ENCODE measurements at places on chromosomes 3 and 15. TPM values are rescaled to one million over a fixed set of nuclear protein-coding genes. Genes with fewer than 3 reads are reported as not detected.

DNA sequence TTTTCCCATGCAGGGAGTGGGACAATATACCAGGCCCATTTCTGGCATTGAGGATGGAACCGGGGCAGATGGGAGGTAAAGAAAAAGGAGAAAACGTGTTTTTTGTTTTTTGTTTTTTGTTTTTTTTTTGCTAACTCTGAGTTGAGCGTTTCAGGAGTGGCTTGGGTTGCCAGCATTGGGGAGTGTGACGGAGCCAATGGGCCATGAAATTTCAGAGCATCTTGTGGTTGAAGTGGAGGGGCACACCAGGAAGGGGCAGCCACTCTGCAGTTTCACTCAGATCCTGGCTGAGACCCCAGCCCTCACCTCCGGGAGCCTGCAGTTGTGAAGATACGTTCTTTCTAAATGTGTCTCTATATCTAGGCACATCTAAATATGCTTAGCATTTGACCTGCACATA is 240.5 kb downstream of the TLE3 start:
- no peak for DNase-seq

Gene CFAP100
- not detected for total RNA-seq

Gene PLCH1
- 0.05 TPM for total RNA-seq

Gene IL17RE
- 1.4 TPM for total RNA-seq

DNA sequence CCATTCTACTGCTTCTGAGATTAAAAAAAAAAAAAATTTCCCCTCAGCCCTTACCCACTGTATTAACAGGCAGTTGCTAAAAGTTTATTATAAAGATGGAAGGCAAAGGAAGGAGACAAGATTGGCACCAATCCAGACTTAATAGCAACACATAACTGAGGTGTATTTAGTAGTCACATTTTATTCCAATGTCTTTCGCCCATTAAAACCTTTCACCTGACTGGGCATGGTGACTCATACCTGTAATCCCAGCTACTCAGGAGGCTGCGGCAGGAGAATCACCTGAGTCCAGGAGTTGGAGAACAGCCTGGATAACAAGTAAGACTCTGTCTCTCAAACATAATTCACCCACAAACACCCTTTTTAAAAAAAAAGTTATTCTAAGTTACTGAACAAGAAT is 4.4 kb downstream of the ACAP2 start:
- no peak for DNase-seq

Gene PRKCI
- total RNA-seq = 34.0 TPM

- DNase-seq = no peak
These were observed 140.2 kb downstream of the FOXP1 start for GRCh38 chr3:71443332-71443731.

- DNase-seq = no peak
These were observed 847.6 kb downstream of the TBL1XR1 start for GRCh38 chr3:176349706-176350105.

Gene CISH
- total RNA-seq = 222 TPM

Gene SNX1
- 58.8 TPM for total RNA-seq

DNA sequence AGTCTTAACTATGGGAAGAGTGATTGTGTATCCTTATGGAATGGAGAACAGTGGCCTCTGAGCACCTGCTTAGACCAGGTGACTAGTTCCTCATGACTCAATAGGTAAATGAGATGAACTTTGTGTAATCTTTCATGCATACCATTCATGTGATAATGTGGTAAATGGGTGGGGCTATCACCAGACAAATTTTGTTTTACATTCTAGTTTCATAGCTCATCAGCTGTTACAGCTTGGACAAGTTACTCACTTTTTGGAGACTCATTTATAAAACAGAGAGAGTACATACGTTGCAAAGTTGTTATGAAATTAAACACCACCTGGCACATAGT is 103.7 kb upstream of the TGFBR2 start:
- no peak for DNase-seq

All from activated naive CD4-positive, alpha-beta T cell treated with anti-CD3 and anti-CD28 coated beads, Interleukin-2, amount 50 U/mL, for 72 hours (primary cell).